Chondrocyte (in vitro differentiated cells): ENCODE measurements at places on chromosomes 5 and 9. TPM values are rescaled to one million over a fixed set of nuclear protein-coding genes. Genes with fewer than 3 reads are reported as not detected.

SHOC1 gene
- not detected in 3 replicates for total RNA-seq

CAMK4 gene
- total RNA-seq, result 0.28 to 0.89 TPM (median 0.72 TPM) in 3 replicates

PCDHGA11 gene
- total RNA-seq, result 1.3 to 2.4 TPM (median 1.4 TPM) in 3 replicates

LHX3 gene
- total RNA-seq, result not detected in 3 replicates

C7 gene
- not detected in 3 replicates for total RNA-seq

SMIM33 gene
- not detected in 3 replicates for total RNA-seq

FSD1L gene
- total RNA-seq, result 5.6 to 8.0 TPM (median 5.7 TPM) in 3 replicates

SLC28A3 gene
- total RNA-seq, result 0.15 to 0.35 TPM in 2 of 3 replicates, not detected in the other

PCDHB10 gene
- total RNA-seq, result 3.8 to 5.3 TPM (median 4.3 TPM) in 3 replicates

SELENOP gene
- total RNA-seq, result 0.20 to 18.9 TPM (median 0.33 TPM) in 3 replicates

PCSK1 gene
- total RNA-seq, result 0.05 TPM in 1 of 3 replicates, not detected in the others

PMPCA gene
- 42.5 to 64.8 TPM (median 43.9 TPM) in 3 replicates for total RNA-seq

MRPS30 gene
- 30.3 to 38.9 TPM (median 32.0 TPM) in 3 replicates for total RNA-seq

WNT8A gene
- total RNA-seq, result not detected in 3 replicates
